ENCODE measurements at places on chromosomes 2 and 18. TPM values are rescaled to one million over a fixed set of nuclear protein-coding genes. Genes with fewer than 3 reads are reported as not detected.

Gene KCNK3
- 0.68 TPM for total RNA-seq

Gene LYPD1
- 17.4 TPM for total RNA-seq

Gene KANSL1L
- total RNA-seq: 18.3 TPM

Gene LYG2
- not detected for total RNA-seq

Gene ANKRD30B
- total RNA-seq: not detected

Gene CPO
- 0.47 TPM for total RNA-seq

Gene FLACC1
- 1.0 TPM for total RNA-seq

Gene IL1A
- not detected for total RNA-seq

DNA sequence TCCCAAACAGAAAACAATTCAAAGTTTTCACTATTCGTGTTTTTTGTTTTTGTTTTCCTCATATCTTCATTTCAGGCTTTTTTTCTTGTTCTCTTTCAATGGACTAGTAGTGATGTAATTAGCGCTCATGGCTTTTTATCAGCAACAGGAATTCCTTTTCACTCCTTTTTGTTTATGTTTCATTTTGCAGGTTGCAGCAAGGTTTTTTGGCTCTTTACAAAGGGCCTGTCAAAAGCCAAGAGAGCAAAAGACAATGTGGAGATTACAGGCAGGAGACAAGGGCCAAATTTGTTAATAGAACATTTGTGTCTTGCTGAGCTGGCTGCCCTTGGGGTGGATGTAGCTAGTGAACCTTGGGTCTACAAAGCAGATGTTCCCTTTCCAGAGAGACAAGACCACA lies 467.4 kb upstream of the CDH20 start:
- H3K36me3 ChIP-seq: no peaks in the 10 kb centered on the region
- H3K27ac ChIP-seq: no peak overlapping the region
- H3K4me3 ChIP-seq: no peak overlapping the region
- H3K4me1 ChIP-seq: no peaks in the 10 kb centered on the region

GRCh38 chr2:176160251-176160985 lies 3.3 kb downstream of the HOXD3 start:
- peaks cover 4% of the 10 kb centered on the region for H3K36me3 ChIP-seq
- no peak overlapping the region for H3K4me3 ChIP-seq
- DNase-seq: no peak
- H3K4me1 ChIP-seq: peaks cover 16% of the 10 kb centered on the region

- H3K4me1 ChIP-seq: peaks cover 4% of the 10 kb centered on the region
- H3K27me3 ChIP-seq: no peaks in the 10 kb centered on the region
- no peak overlapping the region for H3K4me3 ChIP-seq
- H3K27ac ChIP-seq: no peak overlapping the region
- H3K36me3 ChIP-seq: no peaks in the 10 kb centered on the region
Measured at GRCh38 chr2:101355401-101356054, 31.8 kb downstream of the CREG2 start.

DNA sequence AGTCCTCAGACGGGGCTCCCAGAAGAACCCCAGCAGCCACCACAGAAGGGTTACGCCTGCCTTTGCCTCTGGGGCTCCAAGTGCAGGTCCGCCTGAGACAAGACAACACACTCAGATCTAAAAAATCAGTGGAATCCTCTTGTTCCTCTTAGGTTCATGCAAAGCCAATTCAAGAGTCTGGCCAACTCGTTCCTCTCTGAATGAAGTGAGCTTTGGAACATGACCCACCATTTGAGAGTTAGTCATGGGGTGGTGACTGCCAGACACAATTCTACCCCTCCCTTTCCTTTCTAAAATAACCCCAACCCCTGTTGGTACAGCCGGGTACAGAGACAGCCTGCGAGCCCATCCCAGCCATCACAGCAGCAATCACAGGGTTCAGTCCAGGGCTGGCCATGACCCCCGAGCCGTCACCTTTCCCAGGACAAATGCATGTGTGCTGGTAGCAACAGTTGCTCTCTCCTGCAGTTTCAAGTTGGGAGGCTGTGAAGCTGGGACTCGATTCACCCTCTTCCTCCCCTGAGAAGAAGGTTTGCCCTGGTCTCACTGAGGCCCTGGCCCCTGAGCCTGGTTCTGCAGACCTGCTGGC lies 183.1 kb upstream of the SH3BP4 start:
- H3K36me3 ChIP-seq: no peaks in the 10 kb centered on the region
- no peak overlapping the region for H3K4me3 ChIP-seq
- H3K27ac ChIP-seq: no peak overlapping the region
- H3K27me3 ChIP-seq: no peaks in the 10 kb centered on the region

- no peak for DNase-seq
- H3K27ac ChIP-seq: no peak overlapping the region
- no peak overlapping the region for H3K4me3 ChIP-seq
- H3K4me1 ChIP-seq: peaks cover 44% of the 10 kb centered on the region
- H3K36me3 ChIP-seq: no peaks in the 10 kb centered on the region
- no peaks in the 10 kb centered on the region for H3K27me3 ChIP-seq
Measured at GRCh38 chr2:207332480-207333212, 166.9 kb upstream of the KLF7 start.

GRCh38 chr2:5473635-5474034 lies 218.5 kb upstream of the SOX11 start:
- H3K36me3 ChIP-seq: no peaks in the 10 kb centered on the region
- H3K27me3 ChIP-seq: no peaks in the 10 kb centered on the region
- H3K4me1 ChIP-seq: no peaks in the 10 kb centered on the region
- no peak overlapping the region for H3K4me3 ChIP-seq
- no peak for DNase-seq

- H3K27ac ChIP-seq: peak overlapping the region; percentile 93
- H3K36me3 ChIP-seq: peaks cover 2% of the 10 kb centered on the region
- H3K27me3 ChIP-seq: no peaks in the 10 kb centered on the region
- H3K4me3 ChIP-seq: peak overlapping the region; percentile 87
- DNase-seq: no peak
Measured at GRCh38 chr2:182522405-182522896, 95.6 kb upstream of the PDE1A start.

DNA sequence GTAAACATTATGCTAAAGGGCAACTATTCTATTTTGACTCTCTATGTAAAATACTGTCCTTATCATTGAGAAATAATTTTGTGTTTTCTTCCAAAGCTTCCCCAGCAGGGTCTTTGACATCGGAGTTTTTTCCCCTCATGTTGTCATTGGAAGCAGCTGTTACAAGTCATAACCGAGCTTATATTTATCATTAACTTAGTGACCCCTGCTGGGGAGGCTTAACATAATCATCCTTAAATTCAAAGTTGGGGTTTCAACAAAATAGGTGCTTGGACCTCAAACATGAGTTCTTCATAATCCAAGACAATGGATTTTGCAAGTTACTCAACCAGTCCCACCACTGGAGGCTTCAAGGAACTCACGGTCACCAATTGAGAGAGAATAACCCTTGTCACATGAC lies 330.9 kb downstream of the DCC start:
- H3K27ac ChIP-seq: no peak overlapping the region
- H3K4me1 ChIP-seq: peaks cover 23% of the 10 kb centered on the region
- no peak for DNase-seq
- H3K4me3 ChIP-seq: no peak overlapping the region

DNA sequence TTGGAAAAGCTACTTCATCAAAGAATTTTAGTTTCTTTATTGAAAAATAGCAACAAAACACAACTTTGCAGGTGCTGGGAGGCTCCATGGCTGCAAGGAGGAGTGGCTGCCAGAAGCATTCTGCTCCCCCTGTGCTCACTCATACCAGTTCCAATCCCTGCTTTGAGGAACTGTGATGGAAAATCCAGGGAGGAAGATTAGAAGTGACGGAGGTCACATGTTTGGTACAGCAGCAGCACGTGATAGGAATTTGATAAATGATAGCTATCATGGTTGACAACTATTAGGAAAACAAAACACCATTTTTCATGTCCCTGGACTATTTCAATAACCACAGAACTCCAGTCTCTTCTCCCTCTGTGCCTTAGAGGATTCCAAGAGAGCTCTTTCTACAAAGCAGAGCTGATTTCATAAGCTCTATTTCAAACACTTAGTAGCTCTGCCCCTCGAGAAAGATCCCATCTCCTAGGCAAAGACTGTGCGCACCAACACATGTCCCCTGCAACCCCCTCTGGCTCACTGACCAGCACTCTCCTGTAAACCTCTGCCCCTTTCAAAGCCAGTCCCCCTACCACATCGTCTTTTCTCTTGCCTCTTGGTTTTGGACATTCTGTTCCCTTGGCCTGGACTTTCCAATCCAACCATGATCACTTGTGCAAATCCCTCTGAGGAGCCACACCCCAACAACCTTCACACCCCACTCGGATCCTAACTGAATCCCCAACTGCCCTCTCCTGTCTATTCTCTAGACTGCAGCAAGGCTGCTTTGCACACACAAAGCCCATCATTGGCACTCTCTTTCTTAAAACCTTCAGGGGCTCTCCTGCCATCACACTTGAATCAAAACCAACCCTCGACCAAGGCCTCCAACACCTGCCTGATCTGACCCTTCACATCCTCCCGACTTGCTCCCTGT lies 352.4 kb upstream of the PKDCC start:
- DNase-seq: no peak
- H3K4me3 ChIP-seq: no peak overlapping the region
- H3K27ac ChIP-seq: peak overlapping the region; percentile 52
- H3K4me1 ChIP-seq: peaks cover 19% of the 10 kb centered on the region
- no peaks in the 10 kb centered on the region for H3K27me3 ChIP-seq

- H3K4me3 ChIP-seq: no peak overlapping the region
- H3K36me3 ChIP-seq: no peaks in the 10 kb centered on the region
- H3K27ac ChIP-seq: no peak overlapping the region
- H3K27me3 ChIP-seq: peaks cover 5% of the 10 kb centered on the region
Measured at GRCh38 chr2:194550702-194551101, 1106.3 kb upstream of the SLC39A10 start.

DNA sequence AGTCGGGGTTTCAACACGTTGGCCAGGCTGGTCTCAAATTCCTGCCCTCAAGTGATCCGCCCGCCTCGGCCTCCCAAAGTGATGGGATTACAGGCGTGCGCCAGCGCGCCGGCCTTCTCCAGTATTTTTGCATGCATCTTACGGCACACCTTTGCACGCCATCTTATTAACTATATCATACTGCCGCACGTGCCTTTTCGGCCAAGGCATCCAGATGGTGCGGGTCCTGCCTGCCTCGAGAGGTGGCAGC lies 765 bp upstream of the ING5 start:
- H3K4me3 ChIP-seq: peak overlapping the region; percentile 95
- H3K36me3 ChIP-seq: peaks cover 16% of the 10 kb centered on the region
- H3K27me3 ChIP-seq: no peaks in the 10 kb centered on the region
- peak overlapping the region; percentile 96 for H3K27ac ChIP-seq
- DNase-seq: no peak
- peaks cover 23% of the 10 kb centered on the region for H3K4me1 ChIP-seq

- H3K4me1 ChIP-seq: peaks cover 9% of the 10 kb centered on the region
- H3K27me3 ChIP-seq: no peaks in the 10 kb centered on the region
- H3K36me3 ChIP-seq: no peaks in the 10 kb centered on the region
Measured at GRCh38 chr2:118146315-118147283, 58.3 kb downstream of the INSIG2 start.

DNA sequence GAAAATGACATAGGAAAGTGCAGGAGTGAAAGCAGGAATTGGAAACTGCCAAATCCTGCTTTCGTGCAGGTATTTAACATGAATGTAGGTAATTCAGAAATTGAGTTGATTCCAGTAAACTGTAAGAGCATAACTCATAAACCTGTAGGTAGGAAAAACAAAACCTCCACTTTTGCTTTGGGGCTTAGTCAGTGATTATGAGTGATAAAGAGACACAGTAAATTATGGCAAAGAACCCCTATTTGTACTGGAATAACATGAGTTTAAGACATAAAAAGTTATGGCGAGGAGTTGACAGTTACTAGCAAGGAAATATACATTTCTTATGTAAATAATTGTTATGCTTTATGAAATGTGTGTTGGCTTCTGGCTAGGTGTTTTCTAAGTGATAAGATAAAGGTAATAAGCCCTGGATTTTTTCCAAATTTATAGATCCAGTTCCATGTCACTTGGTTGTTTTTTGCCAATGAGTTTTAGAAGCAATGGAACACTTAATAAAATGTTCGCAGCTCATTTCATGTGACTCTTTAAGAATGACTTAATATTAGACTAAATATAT lies 17.3 kb downstream of the MAP3K20 start:
- H3K27me3 ChIP-seq: no peaks in the 10 kb centered on the region
- peaks cover 7% of the 10 kb centered on the region for H3K36me3 ChIP-seq
- DNase-seq: no peak
- H3K4me1 ChIP-seq: peaks cover 8% of the 10 kb centered on the region
- H3K27ac ChIP-seq: no peak overlapping the region

DNA sequence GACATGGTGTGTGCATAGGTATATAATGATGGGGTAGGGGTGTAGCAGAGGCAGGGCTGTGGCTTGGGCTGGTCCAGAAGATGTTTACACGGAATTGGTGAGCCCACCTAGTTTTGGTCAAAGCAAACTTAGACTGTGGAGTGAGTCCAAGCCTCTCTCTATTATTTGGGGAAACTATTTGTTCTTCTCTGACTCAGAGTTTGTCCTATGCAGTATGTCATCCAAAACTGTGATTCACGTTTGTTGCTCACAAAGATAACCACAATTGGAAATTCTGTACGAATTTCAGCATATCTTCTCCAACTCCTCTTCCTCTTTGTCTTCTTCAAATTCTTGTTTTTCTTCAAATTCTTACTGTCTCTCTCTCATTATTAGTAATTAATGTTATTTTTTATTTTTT lies 292.9 kb downstream of the XIRP2 start:
- no peaks in the 10 kb centered on the region for H3K36me3 ChIP-seq
- H3K4me1 ChIP-seq: no peaks in the 10 kb centered on the region
- no peak for DNase-seq
- H3K27me3 ChIP-seq: no peaks in the 10 kb centered on the region

DNA sequence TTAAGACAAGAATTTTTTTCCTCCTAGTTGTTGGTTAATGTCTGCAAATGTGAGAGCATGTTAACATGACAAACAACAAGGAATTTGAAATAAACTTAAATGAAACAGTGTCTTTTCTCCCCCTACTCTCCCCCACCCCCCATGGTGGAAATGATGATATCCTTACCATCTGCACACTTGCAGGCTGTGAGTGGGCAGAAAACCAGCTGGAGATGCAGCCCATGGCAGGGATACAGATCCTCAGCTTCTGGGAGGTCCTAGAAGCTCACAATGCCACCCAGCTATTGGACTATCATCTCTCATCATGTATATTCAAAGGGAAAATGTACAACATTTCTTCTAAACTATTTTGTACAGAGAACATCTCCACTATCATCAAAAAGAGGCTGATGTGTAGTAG lies 196.8 kb downstream of the SLC8A1 start:
- no peaks in the 10 kb centered on the region for H3K27me3 ChIP-seq
- no peak overlapping the region for H3K4me3 ChIP-seq
- no peak overlapping the region for H3K27ac ChIP-seq
- no peak for DNase-seq

- peak; percentile 36 for DNase-seq
- H3K27ac ChIP-seq: no peak overlapping the region
- H3K36me3 ChIP-seq: no peaks in the 10 kb centered on the region
- H3K27me3 ChIP-seq: no peaks in the 10 kb centered on the region
- H3K4me3 ChIP-seq: no peak overlapping the region
- peaks cover 9% of the 10 kb centered on the region for H3K4me1 ChIP-seq
Measured at GRCh38 chr2:193963472-193964119, 1693.4 kb upstream of the SLC39A10 start.

All from neural crest cell (in vitro differentiated cells).